Activated CD4-positive, alpha-beta T cell treated with anti-CD3 and anti-CD28 coated beads, Interleukin-2, amount 10 ng/mL, durations not matched to agents 24 days and 14 days (primary cell): ENCODE measurements at places on chromosomes 5 and 9. TPM values are rescaled to one million over a fixed set of nuclear protein-coding genes. Genes with fewer than 3 reads are reported as not detected.

The C9orf50 gene
- not detected in 2 replicates for total RNA-seq

The GEMIN5 gene
- 44.7 and 47.5 TPM in 2 replicates for total RNA-seq

The ADAMTSL2 gene
- total RNA-seq: not detected in 2 replicates

The IFNA2 gene
- not detected in 2 replicates for total RNA-seq

The EQTN gene
- total RNA-seq: not detected in 2 replicates

The DMGDH gene
- total RNA-seq: not detected in 2 replicates

The NTRK2 gene
- 2.3 and 2.4 TPM in 2 replicates for total RNA-seq

The CD74 gene
- 322 and 325 TPM in 2 replicates for total RNA-seq

DNA sequence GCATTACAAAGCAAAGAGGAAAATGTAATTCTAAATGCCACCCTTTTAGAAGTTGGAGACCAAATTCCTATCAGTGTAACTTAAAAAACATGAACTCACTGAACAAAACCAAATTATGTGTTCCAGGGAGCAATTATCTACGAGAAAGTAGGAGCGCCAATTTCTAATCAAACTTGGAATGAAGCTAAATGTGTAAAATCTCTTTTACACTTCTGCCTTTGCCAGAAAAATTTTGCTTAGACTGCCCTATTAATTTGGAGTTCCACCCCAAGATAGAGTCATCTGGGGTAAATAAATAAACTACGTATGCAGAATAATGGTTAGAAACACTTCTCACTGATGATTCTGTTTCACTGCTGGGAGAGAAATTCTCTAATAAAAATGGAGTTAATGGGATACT, 825.6 kb downstream of the MTRR start:
- no peak for DNase-seq

DNA sequence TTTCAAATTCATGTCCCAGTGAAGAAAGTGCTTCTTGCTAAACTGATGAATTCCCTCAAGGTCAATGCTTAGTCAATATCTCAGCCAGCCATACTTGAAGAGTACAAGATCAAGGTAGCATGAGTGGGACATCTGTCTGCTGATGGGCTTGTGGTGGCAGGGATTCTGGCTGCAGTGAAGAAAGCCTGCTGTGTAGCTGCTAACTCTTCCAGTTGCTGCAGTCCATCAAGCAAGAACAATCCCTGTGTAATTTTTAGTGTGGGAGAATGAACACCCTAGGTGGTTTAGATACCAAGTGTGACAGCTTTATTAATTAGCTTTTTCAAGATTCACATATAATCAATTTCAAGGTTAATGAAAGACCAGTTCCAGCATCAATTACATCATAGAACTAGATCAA, 443.9 kb downstream of the TAF11L14 start:
- no peak for DNase-seq

GRCh38 chr9:33202018-33202417, 34.9 kb upstream of the B4GALT1 start:
- DNase-seq: no peak

- no peak for DNase-seq
Observed at GRCh38 chr5:140795259-140795641, 598 bp downstream of the PCDHA2 start.

DNA sequence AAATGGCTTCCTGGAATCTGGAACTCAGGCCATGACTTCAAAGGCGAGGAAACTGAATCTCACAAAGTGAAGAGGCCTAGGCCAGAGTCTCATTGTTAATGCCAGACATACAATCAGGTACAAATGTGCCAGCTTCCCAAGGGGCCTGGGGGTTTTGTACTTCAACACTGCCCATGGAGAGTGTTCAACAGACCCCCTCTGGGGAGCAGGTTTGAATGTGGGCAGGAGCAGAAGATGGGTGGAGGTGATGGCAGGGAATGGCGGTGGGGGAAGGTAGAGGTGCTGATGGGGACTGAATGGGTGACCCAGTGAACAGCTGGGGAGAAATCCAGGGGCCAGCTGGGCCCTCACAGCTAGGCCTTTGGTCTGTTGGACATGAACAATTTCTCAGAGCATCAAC, 12.0 kb downstream of the FOXI1 start:
- no peak for DNase-seq

DNA sequence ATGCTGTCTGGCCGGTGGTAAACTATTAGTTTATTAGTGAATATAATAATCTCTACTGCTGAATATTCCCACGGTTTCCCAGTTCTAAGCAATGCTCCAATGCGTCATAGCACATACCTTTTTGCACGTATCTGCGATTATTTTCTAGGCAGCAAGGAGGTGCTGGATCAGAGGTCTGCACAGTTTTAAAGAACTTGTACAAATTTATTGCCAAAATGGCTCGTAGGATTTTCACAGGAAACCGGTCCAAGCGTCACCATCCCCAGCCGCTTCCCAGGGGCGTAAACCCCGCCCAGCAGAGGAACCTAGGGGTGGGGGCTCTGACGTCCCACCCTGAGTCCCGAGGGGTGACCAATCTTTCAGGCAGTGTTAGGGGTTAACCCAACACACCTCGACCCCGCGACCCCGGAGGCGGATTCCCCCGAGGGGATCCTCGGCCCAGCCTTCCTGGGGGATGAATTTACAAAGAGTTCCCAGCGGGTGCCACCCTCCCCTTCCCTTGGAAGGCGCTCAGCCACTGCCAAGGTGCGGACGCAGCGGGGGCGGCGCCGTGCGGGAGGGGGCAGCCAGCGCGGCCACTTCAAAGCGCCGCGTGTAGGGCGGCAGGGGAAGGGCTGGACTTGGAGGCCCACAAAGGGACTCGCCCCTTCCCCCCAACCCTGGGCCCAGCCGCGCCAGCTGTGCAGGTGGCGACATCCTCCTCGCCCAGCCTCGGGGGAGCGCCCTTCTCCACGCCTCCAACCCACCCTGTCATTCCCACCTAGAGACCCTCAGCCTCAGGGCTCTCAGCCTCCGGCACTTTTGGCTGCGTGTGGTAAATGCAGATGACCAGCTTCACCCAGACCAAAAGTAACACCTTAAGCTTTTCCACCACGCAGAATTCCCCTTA, 43.5 kb upstream of the TCF7 start:
- DNase-seq: peak; percentile 78

- DNase-seq: no peak
Observed at GRCh38 chr5:41519801-41520200, 9.4 kb upstream of the PLCXD3 start.

- DNase-seq: no peak
Observed at GRCh38 chr5:56422076-56422762, 189.1 kb upstream of the ANKRD55 start.

GRCh38 chr9:136673088-136673974, 10.6 kb downstream of the EGFL7 start:
- no peak for DNase-seq

- no peak for DNase-seq
Observed at GRCh38 chr5:140821375-140822280, at the start of gene PCDHA5. PCDHA5 (plus strand) TSS chr5:140821613.

DNA sequence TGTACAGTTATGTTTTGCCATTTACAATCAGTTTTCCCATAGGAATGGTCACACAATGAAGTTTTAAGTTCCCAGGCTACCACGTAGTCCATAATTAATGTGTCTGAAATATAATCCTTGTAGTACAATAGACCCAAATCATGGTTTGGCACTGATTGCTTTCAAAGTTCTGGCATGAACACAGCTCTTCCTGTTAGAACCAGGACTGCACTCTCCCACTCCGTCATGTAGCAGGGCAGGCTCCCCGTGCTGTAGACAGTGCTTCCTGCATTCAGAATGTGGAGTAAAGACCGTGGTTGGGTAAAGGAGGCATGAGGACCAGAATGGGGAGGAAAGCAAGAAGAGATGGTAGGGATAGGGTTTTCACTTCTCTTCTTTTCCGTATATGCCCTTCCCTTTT, 4.0 kb downstream of the SEC61B start:
- no peak for DNase-seq

- no peak for DNase-seq
Observed at GRCh38 chr9:132993511-132993939, 15.0 kb downstream of the GFI1B start.

GRCh38 chr5:103037673-103038455, 82.1 kb downstream of the GIN1 start:
- DNase-seq: no peak

GRCh38 chr9:129282731-129283211, 104.7 kb upstream of the IER5L start:
- no peak for DNase-seq

DNA sequence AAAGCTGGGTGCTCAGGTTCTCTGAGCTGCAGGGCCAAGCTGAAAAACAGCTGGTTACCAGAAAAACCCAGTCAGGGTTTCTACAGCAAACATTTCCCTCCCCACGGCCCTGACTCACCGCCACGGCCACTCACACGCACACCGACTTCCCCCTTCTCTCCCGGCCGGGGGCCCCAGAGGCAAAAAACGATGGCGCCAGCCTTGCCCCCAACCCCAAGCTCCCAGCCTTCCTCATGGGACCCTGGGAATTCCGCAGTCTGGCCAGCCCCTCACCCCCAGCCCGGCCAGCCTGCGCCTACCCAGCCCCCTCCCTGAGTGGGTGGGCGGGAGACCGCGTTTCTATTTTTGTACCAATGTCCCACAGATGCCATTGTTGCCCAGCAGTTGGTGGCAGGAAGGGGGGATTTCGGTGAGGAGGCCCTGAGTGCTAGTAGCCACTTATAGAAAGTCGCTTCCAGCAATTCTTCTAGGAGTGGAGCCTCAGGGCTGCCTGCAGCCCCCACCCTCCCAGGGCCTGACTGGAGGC, 18.4 kb downstream of the ENG start:
- no peak for DNase-seq
